ENCODE measurements at places on chromosomes 2 and 18. TPM values are rescaled to one million over a fixed set of nuclear protein-coding genes. Genes with fewer than 3 reads are reported as not detected.

Gene B3GNT7
- 2.7 TPM for total RNA-seq

Gene ST6GAL2
- not detected for total RNA-seq

DNA sequence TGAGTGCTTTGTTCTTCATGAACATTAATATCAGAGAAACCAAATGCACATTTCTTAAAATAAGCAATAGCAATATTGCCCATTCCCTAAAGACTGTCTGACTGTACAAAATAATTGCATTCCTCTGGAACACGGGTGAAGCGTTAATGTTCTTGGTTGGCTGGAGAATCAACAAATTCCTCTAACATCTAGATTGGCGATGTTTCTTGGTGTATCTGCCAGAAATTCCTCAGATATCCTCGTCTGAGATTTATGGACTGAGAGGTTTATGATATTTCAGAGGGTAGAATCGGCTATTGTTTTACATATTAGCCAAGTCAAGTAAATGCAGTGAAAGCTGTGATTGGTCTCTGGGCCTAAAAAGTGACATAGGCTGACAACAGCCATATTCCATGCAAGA, 27.1 kb upstream of the SPTBN1 start:
- DNase-seq, result no peak

DNA sequence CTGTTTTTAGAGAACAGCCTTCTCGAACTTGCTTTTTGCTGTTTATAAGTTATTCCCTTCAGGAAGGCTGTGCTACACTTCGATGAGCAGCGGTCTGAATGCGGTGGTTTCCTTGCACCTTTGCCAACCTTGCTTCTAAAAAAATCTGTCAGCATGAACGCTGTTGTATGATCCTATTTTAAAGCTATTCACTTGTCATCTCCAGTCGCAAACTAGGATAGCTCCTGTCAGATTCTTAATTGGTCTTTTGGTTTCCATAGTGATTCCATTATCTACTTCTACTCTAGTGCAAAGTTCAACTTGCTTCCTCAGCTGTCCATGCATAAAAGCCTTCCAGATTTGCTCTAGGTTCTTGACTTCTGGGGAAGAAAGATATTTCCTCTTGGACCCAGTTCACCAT, 76.3 kb upstream of the GALNT3 start:
- no peak for DNase-seq

DNA sequence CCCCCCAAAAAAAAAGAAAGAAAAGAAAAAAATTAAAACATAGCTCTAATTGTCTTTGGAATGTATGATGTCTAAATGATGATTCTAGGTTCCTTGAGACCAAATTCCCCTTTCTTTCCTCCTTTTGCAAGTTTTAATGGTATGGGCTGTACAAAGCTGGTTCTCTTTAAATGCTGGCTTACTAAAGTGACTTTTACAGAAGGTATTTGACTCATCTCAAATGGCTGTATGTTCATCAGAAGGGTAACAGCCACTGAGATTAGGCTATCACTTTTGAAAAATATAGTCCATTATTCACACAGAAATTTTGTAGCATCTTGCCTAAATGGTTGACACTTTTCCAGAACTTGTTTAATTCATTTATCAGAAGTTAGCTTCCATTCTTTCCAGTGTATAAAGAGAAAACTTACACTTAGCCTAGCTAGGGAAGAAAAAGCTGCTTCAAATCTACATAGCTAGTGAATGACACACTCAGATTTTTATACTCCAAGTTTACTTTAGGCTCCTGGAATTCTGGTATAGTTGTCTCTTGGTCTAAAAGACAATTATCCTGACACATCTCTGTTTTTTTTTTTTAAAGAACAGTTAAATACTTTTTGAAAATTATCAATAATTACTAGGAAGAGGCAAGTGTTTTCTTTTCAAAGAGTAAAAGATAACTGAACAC, 622.6 kb downstream of the LRP1B start:
- no peak for DNase-seq

GRCh38 chr18:78731016-78731397, 248.6 kb upstream of the SALL3 start:
- DNase-seq, result no peak

GRCh38 chr2:25362434-25363145, 20.9 kb upstream of the DNMT3A start:
- DNase-seq, result peak; percentile 31

- DNase-seq, result no peak
Observed at GRCh38 chr18:37783771-37784170, 218.2 kb upstream of the CELF4 start.

GRCh38 chr2:175154661-175155082, 13.3 kb downstream of the ATF2 start:
- no peak for DNase-seq

DNA sequence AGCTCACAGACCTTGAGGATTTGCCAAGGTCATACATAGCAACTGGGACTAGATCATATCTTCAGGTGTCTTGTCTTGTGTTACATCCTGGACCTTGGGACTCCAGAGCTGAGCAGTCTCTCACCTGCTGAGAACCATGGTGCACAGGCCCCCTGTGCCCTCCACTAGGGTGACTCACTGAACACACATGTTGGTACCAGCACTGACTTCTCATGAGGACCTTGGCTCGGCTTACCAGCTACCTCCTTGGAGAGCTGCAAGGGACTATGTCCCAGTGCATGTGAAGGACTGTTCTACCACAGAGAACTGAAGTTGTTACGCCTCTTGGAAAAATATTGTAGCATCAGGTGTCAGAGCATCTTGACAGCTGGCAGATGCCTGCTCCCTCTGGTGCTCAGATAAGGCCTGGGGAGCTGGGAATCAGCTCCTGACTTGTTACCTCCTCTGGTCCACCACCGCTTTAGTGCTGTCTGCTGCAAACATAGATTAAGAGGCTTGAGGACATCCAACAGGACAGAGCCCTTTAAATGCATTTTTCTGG, 72.1 kb downstream of the WDSUB1 start:
- no peak for DNase-seq
